OCI-M1 (cell line): ENCODE measurements at places on chromosomes 3 and 15.

DNA sequence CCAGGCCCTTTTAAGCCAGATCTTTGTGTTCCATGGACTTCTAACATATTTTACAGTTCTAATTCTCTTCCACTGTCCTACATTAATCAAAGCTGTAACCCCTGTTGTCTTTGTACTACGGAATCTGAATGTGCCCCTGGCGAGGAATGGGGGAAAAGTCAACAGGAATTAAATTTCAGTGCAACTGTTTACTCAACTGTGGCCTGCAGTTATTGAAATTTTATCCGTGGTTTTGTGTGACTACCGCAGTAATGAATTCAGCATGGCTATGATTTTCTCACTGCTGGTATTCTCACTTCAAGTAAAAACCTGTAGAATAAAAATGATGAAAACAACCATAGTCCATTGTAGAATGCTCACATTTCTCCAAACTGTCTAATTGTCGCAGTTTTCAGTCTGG, 388.0 kb downstream of the FOXP1 start:
- DNase-seq = no peak

GRCh38 chr3:194286375-194287146, 64.6 kb downstream of the CPN2 start:
- no peak for DNase-seq

- no peak for DNase-seq
Observed at GRCh38 chr3:140365872-140366697, 311.8 kb upstream of the TRIM42 start.

- peak; percentile 40 for DNase-seq
Observed at GRCh38 chr15:36403351-36403750, 176.1 kb upstream of the CDIN1 start.

- DNase-seq = peak; percentile 84
Observed at GRCh38 chr3:170809007-170809974, 60.7 kb downstream of the RPL22L1 start.

GRCh38 chr3:70519026-70519425, 206.6 kb upstream of the MDFIC2 start:
- DNase-seq = no peak

- no peak for DNase-seq
Observed at GRCh38 chr3:161475905-161476304, 20.7 kb upstream of the OTOL1 start.

- DNase-seq = no peak
Observed at GRCh38 chr3:68523330-68523729, 409.0 kb downstream of the TAFA4 start.

- DNase-seq = peak; percentile 57
Observed at GRCh38 chr3:171838218-171838720, 4.9 kb upstream of the TMEM212 start.

DNA sequence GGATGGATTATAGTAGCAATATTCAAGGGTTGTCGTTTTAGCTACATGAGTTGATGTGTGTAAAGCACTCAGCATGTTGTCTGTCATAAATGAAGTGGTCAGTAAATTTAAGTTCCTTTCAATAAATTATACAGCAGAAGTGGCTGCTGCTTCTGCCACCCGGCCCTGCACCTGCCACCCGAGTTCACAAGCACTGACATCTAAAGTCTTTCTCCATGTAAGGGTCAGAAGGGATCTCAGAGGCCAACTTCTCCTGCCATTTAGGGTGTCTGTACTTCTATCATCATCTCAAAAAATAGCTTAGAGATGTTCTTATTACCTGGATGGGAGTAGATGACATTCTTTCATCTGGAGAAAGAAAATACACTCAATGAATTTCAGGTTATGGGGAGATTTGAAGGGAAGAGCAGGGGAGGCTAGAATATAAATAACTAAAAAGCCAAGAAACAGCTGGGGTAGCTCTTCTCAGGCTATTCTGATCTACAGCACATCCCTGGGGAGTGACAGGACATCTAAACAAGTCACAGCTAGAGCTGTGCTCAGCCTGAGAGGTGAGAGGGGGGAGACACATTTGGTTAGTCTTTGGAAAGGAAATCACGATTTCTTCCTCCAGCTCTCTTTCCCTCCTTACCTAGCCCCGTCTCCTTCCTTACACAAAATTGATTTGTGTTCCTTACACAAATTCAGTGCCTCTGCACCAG, 8.0 kb downstream of the GCSAM start:
- no peak for DNase-seq

- no peak for DNase-seq
Observed at GRCh38 chr3:172929451-172929850, 178.9 kb downstream of the ECT2 start.

GRCh38 chr15:100859970-100860828, 19.4 kb upstream of the ALDH1A3 start:
- no peak for DNase-seq

DNA sequence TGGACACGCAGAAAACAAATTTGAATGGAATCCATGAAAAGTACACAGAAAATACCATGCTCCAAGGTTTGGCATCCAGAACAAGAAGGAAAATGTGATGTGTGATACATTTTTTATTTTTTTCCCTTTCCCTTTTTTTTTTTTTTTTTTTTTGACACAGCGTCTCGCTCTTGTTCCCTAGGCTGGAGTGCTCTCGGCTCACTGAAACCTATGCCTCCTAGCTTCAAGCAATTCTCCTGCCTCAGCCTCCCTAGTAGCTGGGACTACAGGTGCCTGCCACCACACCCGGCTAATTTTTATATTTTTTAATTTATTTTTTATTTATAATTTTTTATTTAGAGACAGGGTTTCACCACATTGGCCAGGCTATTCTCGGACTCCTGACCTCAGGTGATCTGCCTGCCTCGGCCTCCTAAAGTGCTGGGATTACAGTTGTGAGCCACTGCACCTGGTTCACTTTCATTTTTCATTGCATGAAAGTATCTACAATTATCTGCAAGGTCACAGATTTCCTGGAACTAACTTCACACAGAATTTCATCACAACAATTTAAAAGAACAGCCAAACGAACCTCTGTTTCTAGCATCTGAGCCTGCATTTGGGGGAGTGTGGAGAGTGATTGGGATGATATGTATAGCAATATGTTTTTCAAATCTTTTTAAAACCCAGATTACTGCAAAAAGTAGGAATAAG, 8.3 kb downstream of the POU1F1 start:
- DNase-seq = peak; percentile 77

DNA sequence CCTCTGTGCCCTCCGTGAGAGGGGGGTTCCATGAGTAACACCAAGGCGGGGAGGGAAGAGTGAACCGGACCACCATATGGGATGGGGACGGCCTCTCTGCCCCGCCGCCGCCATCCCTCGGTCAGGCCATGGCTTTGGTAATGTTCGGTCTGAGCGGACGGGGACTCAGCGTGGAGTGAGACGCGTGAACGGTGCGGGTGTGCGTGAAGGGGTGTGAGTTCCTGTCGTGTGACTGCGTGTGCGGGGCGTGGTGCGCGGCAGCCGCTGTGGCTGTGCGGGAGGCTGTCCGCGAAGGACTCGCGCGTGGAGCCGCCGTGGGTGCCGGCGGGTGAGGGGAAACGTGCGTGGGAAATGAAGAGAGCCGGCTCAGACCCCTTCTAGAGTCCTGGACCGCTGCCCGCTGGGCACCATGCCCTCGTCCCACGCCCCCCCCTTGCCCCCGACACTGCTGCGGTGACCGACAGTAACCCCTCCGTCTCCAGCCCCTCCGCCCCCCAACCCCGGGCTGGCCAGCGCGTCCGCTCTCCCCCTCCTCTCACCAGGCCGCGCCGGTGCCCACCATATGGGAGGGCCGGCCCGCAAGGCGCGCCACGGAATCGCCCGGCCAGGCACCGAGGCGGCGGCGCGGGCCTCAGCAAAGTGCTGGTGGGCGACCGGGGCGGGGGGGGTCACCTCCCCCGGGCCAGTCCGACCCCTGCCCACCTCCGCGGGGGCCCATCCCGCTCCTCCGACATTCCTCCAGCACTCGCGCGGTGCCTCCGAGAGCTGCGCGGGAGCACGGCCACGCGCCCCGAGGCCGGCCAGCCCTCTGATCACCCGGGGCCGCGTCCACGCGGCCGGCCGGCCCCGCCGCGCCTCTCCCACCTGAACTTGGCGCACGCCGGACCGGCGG, 589 bp downstream of the KLF15 start:
- no peak for DNase-seq

GRCh38 chr3:88617283-88617682, 467.5 kb downstream of the C3orf38 start:
- peak; percentile 57 for DNase-seq

GRCh38 chr3:69012800-69013252, 658 bp downstream of the EOGT start:
- DNase-seq = peak; percentile 56

DNA sequence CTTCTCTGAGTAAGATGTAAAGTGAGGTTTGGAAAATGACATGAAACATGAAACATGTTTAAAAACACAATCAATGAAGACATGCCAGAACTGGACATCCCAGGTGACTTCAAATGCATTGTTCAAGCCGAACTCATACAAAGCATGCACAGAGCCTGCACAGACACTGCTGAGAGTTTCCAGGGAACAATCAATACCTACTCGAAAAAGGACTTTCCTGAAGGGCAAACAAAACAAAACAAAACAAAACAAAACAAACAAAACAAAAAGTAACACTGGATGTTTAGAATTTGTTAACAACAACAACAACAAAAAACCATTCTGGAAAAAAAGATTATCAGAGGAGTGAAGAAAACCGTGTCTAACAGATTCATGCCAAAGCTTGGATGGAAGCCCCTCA, 10.5 kb upstream of the TM4SF19 start:
- no peak for DNase-seq

DNA sequence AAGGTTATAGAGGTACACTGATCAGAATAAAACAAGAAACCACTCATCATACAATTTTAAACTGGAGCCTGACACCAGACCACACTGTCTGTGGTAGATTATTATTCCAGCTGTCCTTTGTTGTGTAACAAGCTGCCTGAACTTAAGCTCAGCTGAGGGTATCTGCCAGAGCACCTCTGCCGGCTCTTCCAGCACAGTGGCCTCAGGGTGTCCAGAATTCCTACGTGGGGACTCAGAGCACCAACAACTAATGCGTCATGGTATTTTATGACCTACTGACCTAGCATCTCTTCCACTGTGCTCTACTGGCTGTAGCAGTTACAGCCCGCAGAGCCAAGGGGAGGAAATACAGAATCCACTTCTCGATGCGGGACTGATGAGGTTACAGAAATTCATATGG, 15.6 kb upstream of the RAF1 start:
- no peak for DNase-seq

DNA sequence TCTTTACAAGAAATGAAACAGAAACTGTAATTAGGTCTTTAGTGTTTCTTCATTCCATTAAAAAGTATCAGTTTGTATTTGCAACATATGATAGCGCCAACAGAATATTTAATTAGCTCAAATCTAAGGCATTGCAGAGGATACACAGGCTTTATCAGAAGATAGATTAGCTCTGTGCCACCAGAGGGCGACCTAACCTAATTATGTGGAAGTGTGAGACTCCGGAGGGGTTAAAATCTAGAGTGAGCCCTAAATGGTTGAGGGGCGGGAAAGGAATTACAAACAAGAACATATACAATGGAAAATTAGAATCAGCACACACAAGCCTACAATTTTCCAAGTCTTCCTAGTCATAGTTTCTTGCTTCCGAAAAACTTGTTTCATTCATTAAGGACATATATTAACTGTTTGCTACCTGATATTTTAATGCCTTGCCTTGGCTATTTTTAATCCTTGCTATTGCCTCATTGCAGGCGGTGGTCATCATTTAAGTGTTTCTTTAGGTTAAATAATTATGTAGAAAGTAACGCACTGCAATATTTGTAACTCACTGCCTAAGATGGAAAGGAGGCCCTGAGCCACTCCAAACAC, 18.0 kb upstream of the RYR3 start:
- peak; percentile 80 for DNase-seq

DNA sequence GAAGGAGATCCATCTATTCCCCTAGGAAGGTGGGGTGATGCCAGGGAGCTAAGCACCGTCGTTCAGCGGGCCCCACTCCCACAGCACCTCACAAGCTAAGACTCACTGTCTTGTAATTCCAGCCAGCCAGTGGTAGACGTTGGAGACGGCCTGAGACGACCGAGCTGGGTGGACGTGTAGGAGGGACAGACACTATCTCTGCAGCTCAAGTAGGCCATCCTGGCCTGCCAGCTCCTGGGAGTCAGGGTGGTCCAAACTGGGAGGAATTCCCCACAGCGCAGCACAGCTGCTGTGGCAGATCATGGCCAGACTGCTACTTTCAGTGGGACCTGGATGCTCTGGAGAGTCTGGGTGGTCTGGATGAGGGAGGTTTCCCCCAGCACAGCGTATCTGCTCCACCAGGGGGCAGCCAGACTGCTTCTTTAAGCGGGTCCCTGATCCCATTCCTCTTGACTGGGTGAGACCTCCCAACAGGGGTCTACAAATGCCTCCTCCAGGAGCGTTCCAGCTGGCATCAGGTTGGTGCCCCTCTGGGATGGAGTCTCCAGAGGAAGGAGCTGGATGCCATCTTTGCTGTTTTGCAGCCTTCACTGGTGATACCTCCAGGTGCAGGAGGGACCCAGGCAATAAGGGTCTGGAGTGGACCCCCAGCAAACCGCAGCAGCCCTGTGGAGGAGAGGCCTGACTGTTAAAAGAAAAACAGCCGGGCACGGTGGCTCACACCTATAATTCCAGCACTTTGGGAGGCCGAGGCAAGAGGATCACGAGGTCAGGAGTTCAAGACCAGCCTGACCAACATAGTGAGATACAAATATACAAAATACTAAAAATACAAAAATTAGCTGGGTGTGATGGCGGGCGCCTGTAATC, 27.6 kb downstream of the GNB5 start:
- peak; percentile 25 for DNase-seq

DNA sequence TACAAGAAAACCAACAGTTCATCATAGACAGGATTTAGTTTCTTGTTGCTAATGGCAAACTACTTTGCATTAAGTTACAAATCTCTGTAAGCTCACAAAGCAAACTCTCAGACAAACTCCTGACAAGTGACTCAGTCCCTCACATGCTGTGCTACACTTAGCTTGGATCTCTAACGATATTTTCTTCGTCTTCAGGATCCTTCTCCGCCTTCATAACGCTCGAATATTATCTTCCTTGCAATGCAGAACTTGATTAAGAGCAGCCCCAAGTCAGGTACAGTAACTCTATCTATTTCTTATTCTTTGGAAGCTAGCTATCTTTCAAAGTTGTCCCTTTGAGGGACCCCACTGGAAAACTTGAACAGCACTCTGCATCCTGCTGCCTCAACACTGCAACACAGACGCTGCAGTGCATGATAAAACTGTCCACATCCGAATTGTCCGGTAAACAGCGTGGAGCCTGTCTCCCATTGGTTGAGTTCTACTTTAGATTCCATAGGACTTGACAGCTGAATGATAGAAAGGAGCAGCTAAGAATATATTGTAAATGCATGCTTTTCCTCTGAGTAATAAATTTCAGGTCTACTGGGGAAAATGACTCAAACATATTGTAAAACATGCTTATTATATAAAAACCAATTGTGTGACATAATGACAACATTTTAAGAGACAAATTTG, 61.3 kb downstream of the UACA start:
- no peak for DNase-seq

GRCh38 chr3:149356630-149357029, 20.8 kb downstream of the TM4SF1 start:
- no peak for DNase-seq

DNA sequence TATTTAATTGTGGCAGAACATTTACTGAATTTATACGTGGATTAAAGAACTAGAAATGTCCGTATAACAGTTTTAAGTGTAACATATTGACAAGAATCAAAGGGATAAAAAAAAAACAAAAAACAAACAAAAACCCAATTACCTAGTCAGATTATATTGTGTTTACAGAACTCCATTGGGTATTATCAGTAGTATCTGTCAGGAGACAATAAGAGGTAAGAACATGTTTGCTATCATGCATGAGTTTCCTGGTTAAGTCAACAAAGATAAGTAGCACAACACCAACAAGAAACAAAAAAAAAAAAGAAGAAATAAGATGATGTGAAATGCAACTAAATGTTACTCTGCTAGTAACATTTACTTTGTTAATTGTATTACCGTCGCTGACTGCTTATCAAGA, 570.6 kb downstream of the ZBBX start:
- no peak for DNase-seq
